ENCODE measurements at places on chromosomes 1 and 21. TPM values are rescaled to one million over a fixed set of nuclear protein-coding genes. Genes with fewer than 3 reads are reported as not detected.

Gene UBXN10
- 3.1 TPM for total RNA-seq

Gene NID1
- 86.8 TPM for total RNA-seq

Gene LRRC39
- 102 TPM for total RNA-seq

Gene OR6F1
- total RNA-seq, result not detected

Gene HEATR1
- 17.1 TPM for total RNA-seq

Gene EPHB2
- 4.3 TPM for total RNA-seq

Gene LPAR3
- 22.1 TPM for total RNA-seq

Gene RGS1
- 3.5 TPM for total RNA-seq

Gene TNFSF4
- total RNA-seq, result 2.3 TPM

Gene DNMT3L
- total RNA-seq, result not detected

Gene LIN9
- total RNA-seq, result 2.9 TPM

Gene NHLH1
- not detected for total RNA-seq

Gene LRRC3
- total RNA-seq, result 2.5 TPM

Gene SFN
- total RNA-seq, result 0.42 TPM

Gene GUCA2A
- not detected for total RNA-seq

DNA sequence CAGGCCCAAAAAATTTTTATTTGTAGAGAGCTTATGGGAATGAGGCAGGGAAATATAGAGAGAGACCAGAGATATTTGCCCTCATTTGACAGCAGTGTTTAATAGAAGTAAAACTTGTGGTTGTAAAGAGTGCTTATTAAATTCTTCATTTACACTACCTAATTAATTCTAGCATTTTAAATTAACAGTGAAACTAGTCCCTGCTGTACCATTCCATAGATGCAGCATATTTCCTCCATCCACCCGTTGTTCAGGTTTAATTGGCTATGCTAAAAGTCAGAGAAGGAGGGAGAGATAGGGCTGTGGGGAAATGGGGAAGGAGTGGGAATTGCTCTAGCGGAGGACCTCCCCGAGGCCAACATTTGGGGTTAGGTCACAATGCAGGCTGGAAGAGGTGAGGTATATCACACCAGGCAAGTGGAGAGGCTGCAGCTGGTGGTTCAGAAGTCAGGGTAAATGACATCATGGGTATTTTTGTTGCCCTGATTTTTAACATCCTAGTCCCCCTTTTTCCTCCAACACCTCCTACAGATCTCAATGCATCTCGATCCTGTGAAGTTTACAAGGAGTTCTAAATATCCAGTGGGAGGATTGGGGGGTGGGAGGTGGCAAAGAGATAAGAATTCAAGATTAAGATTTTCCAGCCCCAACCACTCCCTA is 38.6 kb downstream of the ELAVL4 start:
- DNase-seq, result no peak

DNA sequence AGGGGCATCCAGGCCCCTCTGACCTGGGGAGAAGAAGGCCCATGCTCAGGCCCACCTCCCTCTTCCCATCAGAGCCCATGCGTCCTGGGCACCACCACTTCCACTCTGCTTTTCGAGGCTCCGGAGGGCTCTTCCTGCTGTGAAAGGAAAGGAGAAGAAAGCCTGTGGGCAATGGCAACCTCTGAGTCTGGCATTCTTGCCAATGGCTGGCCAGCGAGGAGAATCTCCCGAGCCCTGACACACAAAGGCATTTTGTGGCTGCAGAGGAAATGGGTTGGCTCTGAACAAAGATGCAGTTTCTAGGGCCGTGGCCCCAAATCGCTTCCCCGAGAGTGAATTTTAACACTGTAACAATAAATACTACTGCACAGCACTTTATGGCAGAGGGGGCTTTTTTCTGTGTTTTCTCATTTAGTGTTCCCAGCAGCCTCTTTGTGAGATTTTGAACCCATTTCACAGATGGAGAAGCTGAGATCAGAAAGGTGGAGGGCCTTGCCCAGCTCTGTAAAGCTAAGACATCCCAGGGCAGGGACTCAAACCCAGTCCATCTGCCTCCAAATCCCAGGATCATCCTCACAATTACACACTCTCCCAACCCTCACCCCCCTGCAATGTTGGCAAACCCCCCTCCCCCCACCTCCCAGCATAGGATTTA is 35.7 kb upstream of the TMEM51 start:
- DNase-seq, result no peak

DNA sequence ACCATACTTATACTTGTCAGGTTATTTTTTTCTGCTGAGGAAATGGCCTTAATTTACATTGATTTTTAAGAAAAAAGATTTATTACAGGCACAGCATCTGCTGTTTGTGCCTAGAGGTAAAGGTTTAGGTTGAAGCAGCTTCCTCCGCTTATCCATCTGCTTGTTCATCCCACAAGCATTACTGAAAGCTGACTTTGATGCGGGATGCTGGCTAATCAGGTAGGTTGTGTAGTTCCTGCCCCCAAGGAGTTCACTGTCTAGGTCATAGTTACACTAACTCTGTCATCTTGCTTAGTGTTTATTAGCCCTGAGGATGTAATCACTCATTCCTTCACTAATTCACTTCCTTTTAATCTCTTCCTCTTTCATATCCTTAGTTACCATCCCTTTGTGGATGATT is 377.7 kb upstream of the KAZN start:
- no peak for DNase-seq

DNA sequence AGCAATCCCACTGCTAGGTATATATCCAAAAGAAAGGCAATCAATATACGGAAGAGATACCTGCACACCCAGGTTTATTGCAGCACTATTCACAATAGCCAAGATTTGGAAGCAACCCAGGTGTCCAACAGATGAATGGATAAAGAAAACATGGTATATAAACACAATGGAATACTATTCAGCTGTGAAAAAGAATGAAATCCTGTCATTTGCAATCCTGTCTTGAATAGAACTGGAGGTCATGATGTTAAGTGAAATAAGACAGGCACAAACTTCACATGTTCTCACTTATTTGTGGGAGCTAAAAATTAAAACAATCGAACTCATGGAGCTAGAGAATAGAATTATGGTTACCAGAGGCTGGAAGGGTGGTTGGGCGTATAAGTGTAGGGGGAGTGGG is 101.0 kb downstream of the OSBPL9 start:
- no peak for DNase-seq

GRCh38 chr1:192977089-192977706 is 82.0 kb downstream of the UCHL5 start:
- no peak for DNase-seq

GRCh38 chr1:37945743-37946702 is 830 bp downstream of the INPP5B start:
- peak; percentile 88 for DNase-seq

GRCh38 chr21:42799948-42800347 is 79.4 kb downstream of the WDR4 start:
- no peak for DNase-seq

DNA sequence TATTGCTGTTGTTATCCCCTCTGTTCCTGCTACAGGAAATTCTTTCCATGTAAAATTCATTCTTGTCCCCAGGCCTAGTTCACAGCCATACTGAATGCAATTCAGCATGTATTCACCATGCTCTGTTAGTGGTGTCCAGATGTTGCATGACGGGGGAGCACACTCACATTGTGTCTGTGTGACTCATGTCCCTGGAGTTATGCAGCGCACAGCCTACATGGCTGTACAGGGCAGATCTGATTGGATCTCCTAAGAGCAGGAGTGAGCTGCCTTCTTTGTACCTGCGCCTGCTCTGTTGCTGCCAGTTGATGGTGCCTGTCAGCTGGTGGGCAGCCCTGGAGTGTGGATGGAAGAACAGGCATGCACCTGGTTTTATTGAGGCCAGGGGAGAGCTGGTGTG is 17.6 kb downstream of the HTR6 start:
- DNase-seq, result no peak

- DNase-seq, result no peak
Measured at GRCh38 chr1:185585770-185586169, 148.4 kb upstream of the HMCN1 start.

- no peak for DNase-seq
Measured at GRCh38 chr21:28608646-28609045, 384.0 kb downstream of the LTN1 start.

- DNase-seq, result no peak
Measured at GRCh38 chr1:3479511-3480368, 25.3 kb downstream of the ARHGEF16 start.

DNA sequence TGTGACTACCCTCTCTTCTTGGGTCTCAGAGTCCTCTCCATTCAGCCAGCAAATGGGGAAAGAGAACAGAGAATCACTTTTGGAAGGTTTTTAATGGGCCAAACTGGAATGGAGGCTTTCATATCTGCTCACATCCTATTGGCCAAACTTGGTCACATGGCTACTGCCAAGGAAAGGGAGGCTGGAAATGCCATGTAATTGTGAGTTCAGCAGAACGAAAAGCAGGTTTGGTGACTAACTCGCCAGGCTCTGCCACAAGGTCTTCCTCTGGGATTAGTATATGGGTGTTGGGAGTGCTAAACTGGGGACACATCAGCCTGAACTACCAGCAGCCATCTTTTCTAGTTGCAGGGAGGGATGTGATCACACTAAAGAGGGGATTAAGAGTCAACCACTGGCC is 19.2 kb downstream of the RD3 start:
- DNase-seq, result no peak

DNA sequence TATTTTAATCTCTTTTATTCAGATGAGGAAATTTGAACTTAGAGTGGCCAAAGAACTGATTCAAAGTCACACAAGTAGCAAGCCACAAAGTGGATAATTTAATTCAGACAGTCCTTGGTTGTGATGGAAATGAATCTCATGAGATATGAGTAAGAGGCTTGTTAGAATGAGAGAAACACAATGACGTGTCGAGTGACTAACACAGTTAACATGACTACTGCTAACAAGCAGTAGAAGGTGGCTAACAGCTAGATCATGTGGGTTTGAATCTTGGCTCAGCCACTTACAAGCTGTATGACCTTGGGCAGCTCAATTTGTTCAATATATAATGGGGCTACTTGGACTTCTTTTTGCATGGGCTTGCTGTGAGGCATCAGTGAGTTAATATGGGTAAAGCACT is 104.5 kb upstream of the LMO4 start:
- DNase-seq, result no peak

- DNase-seq, result no peak
Measured at GRCh38 chr1:91099746-91100621, 78.1 kb upstream of the ZNF644 start.

DNA sequence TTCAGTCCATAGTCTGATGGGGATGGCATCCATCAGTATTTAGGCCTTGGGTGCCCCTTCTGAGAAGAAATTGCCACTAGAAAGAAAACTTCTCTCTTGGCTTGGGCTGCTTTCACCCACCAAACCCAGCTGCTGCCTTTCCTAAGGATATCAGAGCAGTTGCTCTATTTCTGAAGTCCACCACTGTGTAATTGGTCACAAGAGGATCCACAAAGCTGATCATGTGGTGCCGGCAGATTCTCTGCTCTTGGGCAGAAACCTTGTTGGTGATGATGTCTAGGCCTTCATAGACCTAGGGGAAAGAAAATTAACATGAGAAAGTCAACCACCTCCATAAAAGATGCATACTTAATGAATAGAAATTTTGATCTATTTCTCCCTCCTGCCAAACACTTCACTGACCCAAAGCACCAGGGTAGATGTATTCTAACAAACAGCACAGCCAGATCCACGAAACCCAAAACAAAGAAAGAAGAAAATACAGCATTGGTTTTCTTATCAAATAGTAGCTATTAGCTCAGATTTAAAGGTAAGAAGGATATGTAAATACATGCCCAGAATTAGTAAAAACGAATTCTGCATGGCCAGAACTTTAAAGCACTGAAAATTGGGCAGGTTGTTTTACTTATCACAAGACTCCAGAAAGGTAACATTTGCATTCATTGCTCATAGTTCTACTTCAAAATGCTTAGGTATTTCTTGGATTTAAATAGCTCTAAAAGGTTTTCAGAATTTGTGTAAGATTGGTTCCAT is 26.0 kb downstream of the TRIT1 start:
- DNase-seq, result no peak

GRCh38 chr1:230823426-230823825 is 44.9 kb downstream of the C1orf198 start:
- no peak for DNase-seq

DNA sequence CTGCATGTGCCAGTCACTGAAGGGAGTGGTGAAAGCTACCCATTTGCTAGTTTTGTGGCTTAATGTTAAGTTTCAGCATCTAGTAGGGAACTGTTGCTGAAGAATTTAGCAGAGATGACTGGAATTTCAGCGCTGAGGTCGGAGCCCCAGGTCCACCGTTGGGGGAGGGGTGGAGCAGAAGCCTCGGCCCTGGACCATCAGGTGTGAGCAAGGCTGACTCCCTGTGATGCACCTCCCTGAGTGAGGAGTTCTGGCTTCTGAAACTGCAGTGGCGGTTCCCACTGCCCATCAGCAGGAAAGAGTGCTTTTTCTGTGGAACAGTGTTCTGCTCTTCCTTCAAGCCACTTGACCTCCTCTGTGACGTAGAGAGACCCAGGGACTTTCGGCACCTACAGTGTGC is 1.3 kb downstream of the NOS1AP start:
- DNase-seq, result no peak

DNA sequence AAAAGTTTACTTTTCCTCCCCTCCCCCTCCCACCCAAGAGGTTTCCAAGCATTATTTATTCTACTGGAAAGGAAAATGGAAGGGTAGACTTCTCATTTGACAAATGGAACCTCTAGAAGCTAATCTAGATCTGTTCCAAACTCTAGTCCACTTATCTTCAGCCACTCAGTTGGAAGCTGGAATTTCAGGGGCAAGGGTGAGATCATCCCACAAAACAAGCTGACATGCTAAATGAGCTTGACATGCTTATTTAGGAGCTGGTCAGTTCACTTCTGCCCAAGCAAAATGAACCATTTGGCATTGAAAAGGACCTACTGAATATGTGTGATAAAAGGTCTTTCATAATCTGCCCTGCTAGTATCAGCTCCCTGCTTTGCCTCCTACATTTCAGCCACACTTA is 5.0 kb downstream of the LRRC41 start:
- DNase-seq, result no peak

DNA sequence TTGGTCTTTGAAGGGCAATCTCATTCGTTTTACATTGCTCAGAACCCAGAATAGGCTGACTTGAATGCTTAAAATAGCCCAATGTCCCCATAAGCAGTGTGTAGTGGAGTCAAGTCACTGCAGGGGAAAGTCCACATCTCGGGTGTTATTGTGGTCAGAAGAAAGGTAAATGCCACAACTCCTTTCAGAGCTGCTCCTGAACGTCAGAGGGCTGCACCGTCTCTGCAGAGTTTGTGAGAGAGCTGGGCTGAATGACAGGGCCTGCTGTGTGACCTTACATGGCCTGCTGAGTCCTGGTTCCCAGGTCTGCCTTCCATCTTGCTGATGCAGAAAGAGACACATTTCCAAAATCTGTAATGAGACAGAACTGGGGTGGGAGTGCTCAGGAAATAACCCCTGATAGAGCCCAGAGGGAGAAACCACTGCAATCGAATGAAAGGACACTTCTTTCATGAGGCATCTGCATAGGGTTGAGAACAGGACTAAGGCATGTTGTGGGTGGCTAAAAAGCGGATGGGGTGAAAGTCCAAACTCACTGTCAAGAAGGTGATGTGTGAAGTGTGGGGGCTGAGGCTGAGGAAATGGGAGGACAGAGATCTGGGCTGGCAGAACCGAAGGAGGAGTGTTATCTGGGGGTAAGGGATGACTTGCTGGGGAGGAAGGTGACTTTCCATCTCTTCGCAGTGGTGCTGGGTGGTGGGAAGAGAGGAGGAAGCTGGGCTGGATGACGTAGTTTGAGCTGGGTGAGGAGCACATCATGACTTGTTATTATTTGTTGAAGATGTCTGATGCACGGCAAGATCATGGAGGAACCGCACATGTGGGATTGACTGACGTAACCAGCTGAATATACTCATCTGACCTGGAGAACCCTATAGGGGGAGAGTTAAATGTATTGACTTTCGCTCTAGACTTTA is 33.7 kb downstream of the XCL2 start:
- DNase-seq, result no peak

GRCh38 chr1:2350911-2351655 is 40.3 kb downstream of the MORN1 start:
- no peak for DNase-seq

GRCh38 chr1:66214901-66215300 is 319.1 kb upstream of the SGIP1 start:
- no peak for DNase-seq

All from left cardiac atrium (tissue), 4 donors.